ENCODE measurements at places on chromosomes 4 and X.

- no peak for DNase-seq
These were observed 82.6 kb downstream of the CHM start for GRCh38 chrX:85964744-85965143.

GRCh38 chr4:108620933-108621905, 843 bp downstream of the RPL34 start:
- no peak for DNase-seq

DNA sequence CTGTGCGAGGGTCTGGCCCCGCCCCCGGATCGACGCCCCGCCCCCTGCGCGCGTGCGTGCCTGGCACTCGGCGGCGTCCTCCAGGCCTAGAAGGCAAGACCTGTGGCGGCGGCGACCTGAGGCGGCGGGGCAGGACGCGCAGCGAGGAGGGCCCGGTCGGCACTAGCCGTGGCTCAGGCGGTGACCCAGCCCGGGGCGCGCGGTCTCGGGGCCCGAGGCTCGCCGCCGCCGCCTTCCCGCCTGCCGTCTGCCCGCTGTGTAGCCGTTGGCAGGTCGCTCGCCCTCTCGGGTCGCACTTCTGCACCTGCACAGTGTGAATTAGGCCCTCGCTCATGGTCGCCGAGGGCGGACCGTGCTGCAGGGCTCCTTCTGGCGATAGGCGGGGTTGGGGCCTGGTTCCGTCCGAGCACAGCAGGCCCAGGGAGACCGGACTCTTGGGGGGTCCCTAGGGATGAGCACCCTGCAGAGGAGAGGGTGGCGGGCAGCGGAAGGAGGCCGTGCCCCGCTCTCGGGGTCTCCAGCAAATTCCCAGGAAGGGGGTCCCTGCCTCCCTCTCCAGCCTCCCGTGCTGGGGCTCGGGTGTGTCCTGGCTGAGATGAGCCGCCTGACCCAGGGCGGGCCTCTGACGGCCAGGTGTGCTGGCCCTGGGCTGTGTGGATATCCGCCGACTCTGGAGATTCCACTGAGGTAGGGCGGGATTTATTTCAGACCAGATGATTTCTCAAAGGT, 557 bp upstream of the FAM53A start:
- DNase-seq = no peak

- no peak for DNase-seq
These were observed 84.2 kb upstream of the TMEM164 start for GRCh38 chrX:109918753-109919152.

DNA sequence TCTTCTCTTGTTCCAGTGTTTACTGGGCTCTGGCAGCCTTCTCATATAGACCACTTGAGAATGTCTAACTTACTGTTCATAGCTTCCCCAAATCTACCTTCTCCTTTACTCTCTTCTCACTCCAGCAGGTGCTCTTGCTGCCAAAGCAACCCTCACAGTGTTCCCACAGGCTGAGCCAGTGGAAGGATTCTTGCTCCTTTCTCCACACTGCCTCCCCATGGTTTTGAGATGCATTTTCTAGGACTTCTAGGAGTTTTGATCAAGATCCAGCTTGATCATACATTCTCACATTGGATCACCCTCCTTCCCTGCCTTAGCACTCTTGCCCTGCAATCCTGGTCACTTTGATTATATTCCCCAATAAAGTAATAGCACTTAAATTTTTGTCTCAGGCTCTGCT, 230.8 kb downstream of the TMEM47 start:
- no peak for DNase-seq

GRCh38 chr4:94530073-94530472, 78.3 kb downstream of the PDLIM5 start:
- DNase-seq = no peak

DNA sequence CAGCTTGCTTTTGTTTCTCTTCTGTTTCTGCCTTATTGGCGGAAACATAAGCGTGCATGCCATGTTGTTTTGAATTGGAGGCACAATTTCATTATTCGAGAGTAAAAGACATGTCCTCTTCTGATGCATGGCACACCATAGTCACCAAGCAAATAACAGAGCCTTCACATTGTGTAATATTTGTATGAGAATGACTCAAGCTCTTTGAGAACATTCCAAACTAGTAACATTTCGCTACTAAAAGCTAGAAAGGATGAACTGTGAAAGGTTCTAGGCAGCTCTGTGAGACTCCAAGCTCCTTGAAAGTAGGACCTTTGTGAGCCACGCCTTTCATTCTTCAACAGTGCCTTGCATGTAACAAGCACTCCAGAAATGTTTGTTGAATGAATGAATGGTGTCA, 9.2 kb upstream of the ANXA3 start:
- DNase-seq = no peak

All from HL-60 (cell line).